ENCODE measurements at places on chromosomes 16 and 17.

- DNase-seq, result no peak
Observed at GRCh38 chr17:20171741-20172365, 162.7 kb downstream of the SPECC1 start.

DNA sequence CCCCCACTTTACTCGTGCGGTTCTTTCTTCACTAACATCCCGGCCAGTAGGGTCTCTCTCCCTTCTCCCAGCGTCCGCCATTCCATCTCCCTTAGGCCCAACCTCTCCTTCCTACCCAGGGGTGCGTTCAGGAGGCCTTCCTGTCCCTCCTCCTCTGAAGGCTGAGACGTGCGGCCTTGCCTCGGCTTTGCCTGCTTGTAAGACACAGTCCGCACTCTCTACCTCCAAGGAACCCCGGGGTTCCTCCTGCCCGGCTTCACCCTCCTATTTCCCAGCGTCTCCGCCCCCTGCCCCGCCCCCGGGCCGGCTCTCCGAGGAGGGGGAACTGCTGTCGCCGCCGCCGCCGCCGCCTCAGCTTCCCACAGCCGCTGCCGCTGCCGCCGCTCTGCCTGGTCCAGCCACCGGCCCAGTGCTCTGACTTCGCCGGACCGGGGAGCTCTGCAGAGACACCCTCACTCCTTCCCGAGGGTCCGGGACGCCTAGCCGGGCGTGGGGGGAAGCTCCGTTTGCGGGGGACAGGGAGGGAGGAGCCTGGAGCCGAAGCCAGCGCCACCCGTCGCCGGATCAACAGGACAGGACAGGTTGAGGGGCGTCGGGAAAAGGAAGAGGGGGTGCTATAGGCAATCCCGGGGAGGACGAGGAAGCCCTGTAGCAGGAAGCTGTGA, 1.2 kb upstream of the FGF11 start:
- peak; percentile 49 for DNase-seq

DNA sequence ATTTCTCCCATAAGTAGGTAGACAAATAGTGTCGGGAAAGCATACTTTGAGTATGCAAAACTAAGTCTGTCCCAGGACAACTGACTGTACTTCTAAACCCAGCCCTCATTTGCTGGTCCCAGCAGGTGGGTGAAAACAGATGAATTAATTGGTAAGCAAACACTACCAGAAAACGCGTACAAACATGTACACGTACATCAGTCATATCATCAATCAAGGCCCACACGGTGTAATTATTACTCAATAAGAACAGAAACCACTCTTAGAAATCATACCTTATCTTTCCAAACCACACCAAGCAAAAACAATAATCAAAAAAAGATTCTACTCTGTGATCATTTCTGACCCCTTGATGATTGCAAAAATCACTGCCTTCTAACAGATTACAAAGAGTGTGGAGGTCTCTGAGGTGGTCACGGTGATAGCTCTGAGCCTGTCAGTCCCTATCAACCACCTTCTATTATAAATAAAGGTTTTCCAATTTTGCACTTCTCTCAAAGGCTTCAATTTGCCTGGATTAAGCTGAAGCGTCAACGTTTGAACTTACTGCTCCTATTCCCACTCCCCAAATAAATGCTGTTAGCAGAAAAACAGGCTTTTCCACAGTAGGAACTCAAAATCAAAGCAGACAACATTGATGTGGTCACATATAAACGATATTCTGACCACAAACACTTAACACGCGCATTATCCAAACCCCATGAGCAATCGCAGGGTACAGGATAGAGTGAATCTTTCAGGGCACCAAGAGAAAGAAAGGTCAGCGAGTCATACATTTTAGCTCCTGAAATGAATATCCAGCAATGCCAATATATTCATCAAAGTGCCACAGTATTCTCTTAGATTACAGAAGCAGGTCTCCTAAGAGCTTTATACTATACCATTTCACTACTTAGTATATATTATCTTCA, 211.9 kb downstream of the STX8 start:
- no peak for DNase-seq

- DNase-seq, result peak; percentile 56
Observed at GRCh38 chr16:57815987-57816745, 13.9 kb upstream of the KIFC3 start.

GRCh38 chr17:80720610-80721577, 176.3 kb downstream of the RPTOR start:
- peak; percentile 71 for DNase-seq

GRCh38 chr17:82432017-82432416, 13.6 kb upstream of the OGFOD3 start:
- DNase-seq, result no peak

- DNase-seq, result no peak
Observed at GRCh38 chr17:57595426-57595825, 149.7 kb downstream of the CCDC182 start.
